A549 treated with RU486 at 1 μM for 4 hours (cell line): ENCODE measurements at places on chromosomes 2 and 18. TPM values are rescaled to one million over a fixed set of nuclear protein-coding genes. Genes with fewer than 3 reads are reported as not detected.

Gene NOL4
- not detected in 5 replicates for total RNA-seq

Gene SLC8A1
- total RNA-seq, result 0.24 to 0.58 TPM (median 0.50 TPM) in 5 replicates

Gene ETAA1
- 3.0 to 10.7 TPM (median 9.4 TPM) in 5 replicates for total RNA-seq

Gene ZDBF2
- total RNA-seq, result 0.59 to 1.6 TPM (median 1.3 TPM) in 5 replicates

Gene FAM161A
- 4.2 to 7.6 TPM (median 7.2 TPM) in 5 replicates for total RNA-seq

Gene ZEB2
- 3.7 to 7.3 TPM (median 5.9 TPM) in 5 replicates for total RNA-seq

Gene ABCG8
- not detected in 5 replicates for total RNA-seq

Gene KIAA2012
- not detected in 5 replicates for total RNA-seq
